ENCODE measurements at places on chromosomes 5 and 9.

DNA sequence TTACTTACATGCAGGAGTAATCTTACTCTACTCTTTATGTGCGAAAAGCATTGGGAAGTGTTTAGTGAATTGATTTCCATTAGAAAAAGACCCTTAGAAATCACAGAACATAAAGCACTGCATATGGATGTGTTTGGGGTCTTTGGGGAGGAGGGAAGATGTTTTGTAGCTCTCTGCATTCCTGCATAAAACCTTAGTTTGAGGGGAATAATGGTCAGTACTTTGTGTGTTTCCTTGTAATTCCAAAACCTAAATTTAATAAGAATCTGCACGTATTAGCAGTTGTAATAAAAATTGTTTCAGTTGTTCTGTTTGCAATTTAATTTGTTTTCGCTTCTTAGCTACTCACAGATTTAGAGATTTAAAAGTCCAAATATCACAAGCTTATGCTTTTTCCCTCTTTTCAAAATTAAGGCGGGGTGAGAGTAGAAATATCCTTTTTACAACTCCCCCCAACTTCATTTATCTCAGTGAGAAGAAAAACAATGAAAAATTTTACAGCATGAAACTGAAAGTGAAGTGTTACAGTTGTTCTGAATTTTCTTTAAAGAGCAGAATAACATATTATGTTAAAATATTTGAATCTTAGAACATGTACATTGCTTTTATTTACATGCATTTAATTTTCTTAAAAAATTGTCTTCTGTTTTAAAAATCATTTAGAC, 143.8 kb downstream of the SMARCA2 start:
- no peak for DNase-seq

DNA sequence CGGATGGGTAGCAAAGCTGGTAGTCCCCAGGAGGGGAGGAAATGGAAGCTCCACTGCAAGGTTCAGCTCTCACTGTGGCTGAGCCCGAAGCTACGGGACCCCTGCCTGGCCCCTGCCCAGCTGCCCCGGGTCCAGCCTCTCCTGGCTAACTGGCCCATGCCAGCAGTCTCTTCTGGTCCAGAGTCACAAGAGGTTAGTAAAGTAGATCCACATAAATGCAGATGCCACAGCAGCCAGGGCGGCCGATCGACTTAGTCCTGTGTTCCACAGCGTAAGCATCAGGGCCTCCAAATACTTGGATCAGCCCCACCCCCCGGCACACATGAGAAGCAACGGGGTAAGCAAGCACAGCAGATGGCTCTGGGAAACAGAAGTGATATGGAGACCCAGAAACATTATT, 42.1 kb downstream of the MRPL36 start:
- no peak for DNase-seq

DNA sequence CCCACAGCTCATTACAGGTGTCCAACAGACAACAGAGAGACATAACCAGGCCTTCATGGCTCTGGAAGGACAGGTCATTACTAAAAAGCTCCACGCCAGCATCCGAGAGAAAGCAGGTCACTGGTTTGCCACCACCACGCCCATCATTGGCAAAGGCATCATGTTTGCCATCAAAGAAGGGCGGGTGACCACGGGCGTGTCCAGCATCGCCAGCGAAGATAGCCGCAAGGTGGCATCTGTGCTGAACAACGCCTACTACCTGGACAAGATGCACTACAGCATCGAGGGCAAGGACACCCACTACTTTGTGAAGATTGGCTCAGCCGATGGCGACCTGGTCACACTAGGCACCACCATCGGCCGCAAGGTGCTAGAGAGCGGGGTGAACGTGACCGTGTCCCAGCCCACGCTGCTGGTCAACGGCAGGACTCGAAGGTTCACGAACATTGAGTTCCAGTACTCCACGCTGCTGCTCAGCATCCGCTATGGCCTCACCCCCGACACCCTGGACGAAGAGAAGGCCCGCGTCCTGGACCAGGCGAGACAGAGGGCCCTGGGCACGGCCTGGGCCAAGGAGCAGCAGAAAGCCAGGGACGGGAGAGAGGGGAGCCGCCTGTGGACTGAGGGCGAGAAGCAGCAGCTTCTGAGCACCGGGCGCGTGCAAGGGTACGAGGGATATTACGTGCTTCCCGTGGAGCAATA, 29.3 kb upstream of the WWC1 start:
- no peak for DNase-seq

GRCh38 chr5:45225571-45226031, 416.9 kb downstream of the MRPS30 start:
- no peak for DNase-seq

GRCh38 chr9:38414040-38414723, 10.1 kb downstream of the IGFBPL1 start:
- no peak for DNase-seq

DNA sequence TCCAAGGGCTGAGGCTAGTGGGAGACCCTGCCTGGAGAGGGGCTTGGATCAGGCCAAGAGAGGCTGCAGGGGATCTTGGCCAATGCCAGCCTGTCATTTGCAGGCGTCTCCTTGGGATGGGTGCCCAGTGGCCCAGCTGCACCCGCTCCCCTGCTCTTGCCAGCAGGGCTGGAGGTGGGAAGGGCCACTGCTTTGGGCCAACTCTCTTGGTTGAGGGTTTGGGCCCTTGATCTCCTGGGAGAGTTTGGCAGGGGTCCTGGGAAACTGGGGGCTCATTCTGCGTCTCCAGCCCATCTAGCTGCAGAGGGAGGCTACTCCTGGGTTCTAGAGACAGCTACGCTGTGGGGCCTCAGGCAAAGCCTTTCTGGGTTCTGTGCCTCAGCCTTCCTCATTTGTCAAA, 10.5 kb downstream of the PSD2 start:
- no peak for DNase-seq

DNA sequence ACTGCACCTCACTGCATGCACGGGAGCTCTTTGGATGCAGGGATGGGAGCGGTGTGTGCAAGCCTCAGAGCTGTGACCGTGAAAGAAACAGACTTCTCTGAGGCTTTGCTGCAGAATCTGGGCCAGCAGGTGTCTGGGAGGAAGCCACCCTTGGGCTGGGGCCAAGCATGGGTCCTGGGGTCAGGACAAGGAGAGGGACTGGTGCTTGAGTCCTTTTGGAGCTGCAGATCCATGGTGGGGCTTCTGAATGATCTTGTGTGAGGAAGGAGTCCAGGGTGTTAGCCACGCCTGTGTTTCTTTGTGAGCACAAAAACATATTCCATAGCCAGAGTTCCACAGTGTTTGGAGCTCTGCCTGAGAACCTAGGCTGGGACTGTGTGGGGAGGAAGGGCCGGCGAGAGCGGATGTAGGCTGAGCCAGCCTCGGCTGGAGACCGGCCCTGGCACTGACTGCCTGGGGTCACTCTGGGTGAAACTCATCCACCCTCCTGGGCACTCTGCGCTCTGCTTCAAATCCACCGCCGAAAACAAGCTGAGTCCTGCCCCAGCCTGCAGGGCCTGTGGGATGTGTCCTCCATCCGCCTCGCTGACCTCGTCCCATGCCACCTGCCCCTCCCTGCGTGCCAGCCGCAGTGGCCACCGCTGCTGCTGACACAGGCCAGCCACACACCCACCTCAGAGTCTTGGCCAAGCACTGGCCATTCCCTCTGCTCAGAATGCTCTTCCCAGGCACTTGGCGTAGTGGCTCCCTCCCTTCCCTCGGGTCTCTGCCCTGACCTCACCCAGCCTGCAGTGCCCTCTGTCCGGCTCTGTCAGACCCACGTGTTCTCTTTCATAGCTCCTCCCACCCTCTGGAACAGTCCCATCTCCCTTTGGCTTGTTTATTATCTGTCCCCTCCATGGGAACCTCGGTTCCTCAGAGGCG, 26.7 kb downstream of the ERGIC1 start:
- no peak for DNase-seq

DNA sequence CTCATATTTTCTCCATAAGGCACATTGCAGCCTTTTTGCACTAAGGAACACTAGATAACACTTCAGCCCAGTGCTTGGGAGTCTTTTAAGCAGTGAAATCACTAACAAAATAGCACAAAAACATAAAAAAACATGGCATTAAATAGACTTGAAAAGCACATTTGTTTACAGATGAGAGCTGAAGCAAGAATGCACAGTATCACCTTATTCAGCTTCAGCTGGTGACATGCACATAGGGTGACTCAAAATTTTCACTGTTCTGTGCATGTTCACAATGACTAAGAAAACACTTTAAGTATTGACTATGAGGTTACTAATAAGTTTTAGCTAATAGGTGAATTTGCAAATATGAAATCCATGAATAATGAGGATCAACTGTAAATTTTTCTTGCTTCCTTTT, 293.9 kb upstream of the TARS1 start:
- no peak for DNase-seq

DNA sequence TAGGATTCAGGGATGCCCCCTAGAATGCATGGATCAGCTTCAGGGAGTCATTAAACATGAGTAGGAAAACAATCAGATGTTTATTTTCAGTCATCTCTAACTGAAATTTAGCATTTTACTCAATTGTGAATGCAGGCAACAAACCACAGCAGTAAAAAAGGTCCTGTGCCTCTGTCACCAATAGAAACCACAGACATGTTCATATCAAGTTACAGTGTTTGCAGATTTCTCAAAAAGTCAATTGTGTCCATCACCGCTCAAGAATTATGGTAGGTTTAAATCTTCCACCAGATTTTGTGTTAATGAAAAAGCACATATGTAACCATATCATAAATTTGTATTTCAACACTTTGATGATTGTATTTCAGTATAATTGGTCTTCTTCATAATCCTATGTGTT, 68.4 kb upstream of the SLC1A1 start:
- DNase-seq, result no peak

DNA sequence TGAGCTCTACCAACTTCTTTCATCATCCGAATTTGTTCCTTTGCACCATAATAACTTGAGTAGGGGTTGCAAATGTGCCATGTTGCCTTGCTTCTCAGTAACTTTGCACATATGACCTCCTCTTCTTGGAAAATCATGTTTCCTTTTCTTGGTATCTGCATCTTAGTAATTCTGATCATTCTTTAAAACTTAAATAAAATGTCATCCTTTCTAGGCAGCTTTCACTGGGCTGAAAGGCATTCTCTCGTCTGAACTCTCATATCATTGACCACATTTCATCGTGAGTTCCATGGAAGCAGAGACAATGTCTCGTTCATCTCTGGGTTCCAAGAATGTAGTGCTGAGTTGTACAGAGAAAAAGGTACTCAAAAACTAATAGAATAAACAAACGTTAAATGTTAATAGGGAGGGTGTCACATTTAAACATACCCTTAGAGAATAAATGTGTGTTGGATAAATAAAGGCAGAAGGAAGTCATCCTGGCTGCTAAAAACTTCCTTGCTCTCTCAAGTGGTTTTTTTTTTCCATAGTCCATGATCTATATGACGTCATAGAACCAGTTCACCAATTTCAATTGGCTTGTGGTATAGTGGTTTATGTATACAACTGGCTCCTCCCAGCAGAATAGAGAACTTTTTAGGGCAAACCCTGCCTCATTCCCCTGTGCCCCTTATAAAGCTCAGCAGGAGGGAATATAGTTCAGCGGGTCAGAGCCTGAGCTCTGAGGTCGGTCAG, 218.1 kb upstream of the TRIM32 start:
- DNase-seq, result no peak

DNA sequence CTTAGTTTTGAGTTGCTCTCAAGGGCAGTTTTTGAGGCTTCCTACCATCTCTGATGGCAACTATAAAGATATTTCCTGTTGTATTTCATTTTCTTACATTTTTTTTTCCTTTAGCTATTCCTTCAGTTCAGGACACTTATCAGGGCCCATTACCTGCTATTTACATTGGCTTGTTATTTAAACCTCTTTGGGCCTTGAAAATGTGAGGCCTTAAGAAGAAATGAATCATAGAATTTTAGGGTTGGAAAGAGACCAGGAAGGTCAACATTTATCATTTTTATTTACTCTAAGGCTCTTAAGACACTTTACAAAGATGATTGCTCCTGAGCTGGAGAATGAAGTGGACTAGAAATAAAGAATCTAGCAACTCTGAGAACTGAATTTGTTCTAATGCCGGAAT, 335.2 kb downstream of the DTWD2 start:
- DNase-seq, result no peak

- DNase-seq, result no peak
Measured at GRCh38 chr5:127340606-127341005, 50.0 kb downstream of the MEGF10 start.

- DNase-seq, result no peak
Measured at GRCh38 chr9:129317179-129318011, 139.3 kb upstream of the IER5L start.

- no peak for DNase-seq
Measured at GRCh38 chr5:83891261-83891660, 170.6 kb upstream of the HAPLN1 start.

DNA sequence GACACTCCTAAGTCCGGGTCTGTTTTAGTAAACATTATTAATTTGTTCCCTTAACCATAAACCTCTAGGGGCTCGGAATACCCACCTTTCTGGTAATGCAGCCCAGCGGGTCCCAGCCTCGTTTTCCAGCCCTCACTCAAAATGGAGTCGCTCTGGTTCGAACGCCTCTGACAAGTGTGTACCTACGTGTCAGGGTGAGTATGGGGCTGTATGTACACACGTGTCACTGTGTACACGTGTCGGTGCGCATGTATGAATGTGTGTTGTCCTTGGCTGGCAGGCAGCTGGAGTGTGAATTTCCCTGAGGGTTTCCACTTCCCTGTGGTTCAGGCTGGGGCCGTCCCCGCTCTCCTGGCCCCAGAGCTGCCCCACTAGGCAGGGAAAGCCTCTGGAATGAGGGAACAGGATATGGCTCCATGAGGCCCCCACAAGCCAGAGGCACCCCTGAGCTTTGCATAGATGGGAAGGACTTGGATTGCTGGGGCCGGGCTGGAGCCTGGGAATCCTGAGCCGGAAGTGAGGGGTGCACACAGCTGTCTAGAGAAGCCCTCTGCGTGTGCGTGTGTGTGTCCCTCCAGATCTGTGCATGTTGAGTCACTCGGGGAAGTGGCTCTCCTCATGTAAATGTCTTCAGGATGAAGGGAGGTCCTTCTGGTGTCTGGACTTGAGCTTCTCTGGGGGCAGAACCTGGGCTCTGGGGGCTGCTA, 160.8 kb upstream of the IER5L start:
- DNase-seq, result no peak

DNA sequence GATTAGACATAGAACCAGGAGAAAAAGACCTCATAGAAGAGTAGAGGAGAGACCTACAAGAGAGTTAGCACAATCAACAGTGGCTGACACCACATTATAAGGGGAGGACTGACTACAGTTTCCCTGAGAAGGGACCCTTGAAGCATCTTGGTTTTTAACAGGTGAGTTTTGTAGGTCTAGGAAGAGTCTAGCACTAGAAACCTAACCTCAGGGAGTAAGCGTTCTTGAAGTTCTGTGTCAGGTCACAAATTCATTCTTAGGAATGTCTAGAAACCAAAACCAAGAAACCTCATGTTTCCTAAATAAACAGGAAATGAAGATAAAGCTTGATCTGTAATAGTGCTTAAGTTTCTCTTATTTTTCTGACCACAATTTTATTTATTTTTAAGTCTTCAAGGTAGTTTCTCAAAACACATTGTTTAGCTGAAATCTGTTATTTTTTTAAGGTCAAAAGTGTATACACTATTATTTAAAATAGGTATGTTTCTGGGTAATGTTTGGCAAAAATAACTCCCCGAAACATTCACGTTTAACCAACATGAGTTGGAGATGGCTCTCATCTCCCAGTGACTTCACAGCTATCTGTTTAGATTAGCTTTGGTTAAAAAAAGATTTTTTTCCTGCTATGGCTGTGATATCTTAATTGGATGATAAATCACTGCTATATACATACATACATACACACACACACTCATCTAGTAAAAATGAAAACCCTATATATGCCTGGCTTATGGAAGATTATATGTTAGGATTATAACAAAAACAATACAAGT, 37.1 kb downstream of the MAP3K1 start:
- DNase-seq, result no peak

Measured in HCT116 (cell line).